Suppressor macrophage treated with lipopolysaccharide for 1 hour (primary cell): ENCODE measurements at places on chromosomes 5 and 9.

DNA sequence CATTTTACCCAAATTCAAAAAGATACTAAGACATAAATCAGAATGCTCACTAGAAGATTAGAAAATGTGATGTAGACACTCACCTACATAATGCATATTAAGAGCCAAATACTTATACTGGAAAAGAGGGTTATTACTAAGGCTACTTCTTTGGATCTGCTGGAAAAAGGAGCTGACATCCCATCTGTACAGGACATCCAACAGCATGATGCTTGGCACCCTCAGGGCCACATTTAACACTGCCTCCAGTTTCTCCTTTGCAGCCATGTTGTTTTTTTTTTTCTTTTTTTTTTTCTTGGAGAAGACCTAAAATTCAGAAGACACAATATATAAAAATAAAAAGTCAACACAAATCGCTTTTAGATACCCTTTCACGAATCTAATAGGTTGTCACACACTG, 6.0 kb downstream of the RNF145 start:
- DNase-seq: no peak

- no peak for DNase-seq
Measured at GRCh38 chr5:52881468-52881867, 93.8 kb downstream of the ITGA1 start.

DNA sequence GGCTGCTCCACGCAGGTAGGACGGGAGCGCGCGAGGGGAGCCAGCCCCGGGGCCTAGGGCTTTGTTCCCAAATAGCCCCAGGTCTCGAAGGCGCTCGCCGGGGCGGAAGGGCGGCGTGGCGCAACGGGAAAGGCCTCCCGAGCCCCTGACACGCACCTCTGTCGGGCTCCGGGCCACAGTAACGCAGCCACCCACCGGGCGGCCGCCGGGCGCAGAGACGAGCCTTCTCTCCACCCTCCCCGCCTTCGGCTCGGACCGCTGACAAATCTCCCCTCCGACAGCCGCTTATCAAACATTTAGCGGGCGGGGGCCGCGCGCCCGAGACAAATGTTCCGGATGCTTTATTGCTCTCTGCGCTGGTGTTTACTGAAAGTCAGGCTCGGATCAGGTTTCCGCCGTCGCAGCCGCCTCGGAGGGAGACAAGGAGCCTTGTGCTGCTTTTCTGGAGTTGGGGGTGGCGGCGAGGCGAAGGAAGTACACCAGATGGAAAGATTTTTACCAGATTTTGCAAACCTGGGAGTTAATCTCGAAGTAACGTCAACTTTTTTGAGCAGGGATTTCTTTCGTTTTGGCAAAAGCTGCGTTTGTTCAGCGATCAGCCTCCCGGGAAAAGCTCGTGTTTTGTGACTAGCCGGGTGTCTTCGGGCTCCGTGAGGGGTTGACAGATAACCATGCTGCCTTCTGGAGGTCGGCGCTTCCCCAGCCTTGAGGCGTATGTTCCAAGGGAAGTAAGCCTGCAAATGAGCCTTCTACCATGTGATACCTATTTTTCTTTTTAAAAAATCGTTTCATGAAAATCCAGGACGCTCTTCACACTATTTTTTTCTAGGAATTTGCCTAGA, 950 bp downstream of the RGMB start:
- DNase-seq: peak; percentile 55

DNA sequence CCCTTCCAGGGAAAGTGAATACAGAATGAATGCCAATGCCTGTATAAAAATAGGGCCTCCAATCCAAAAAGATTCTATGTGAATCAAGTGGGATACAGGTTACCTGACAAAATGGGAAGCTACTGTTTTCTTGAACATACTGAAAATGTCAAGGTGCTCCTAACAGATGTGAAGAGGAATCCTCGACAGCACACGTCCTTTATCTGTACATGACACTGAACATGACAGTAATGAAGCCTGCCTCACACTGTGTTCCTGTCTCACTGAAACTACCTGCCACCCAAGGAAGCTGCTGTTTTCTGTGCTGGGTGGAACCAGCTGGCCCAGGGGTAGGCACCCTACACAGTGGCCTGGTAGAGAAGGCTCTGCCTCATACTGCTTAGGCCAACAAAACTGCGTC, 165.3 kb upstream of the RAPGEF1 start:
- DNase-seq: no peak

- peak; percentile 15 for DNase-seq
Measured at GRCh38 chr5:52804981-52805380, 17.3 kb downstream of the ITGA1 start.

DNA sequence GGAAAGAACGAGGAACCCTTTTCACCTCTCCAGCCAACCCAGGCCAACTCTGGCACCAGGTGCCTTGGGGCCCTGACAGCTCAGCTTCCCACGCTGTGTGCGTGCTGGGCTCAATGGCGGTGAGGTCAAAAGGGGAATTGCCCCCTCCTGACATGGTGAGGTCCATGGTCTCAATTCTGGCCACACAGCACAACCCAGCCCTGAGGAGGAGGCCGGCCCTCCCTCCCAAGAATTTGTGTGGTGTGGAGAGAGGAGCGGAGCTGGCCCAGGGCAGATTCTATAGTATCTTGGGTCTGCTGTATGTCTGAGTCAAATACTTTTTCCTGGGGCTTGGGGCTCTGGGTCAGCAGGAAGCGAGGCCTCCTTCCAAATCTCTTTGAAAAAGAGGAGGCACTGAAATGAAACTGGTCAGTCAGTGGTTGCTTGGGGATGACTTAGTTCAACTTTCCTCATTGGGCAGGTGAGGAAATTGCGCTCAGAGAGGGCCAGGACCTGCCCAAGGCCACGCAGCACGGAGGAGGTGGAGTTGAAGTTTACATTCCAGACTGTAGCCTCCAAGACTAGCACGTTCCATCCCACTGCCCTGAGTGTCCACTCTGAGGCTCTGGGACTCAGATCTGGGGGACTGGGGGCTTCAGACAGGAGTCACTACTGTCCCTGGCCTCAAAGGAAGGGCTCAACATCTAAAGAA, 15.6 kb downstream of the COL27A1 start:
- no peak for DNase-seq

GRCh38 chr9:82209797-82210470, 221.4 kb downstream of the SPATA31D1 start:
- DNase-seq: no peak

DNA sequence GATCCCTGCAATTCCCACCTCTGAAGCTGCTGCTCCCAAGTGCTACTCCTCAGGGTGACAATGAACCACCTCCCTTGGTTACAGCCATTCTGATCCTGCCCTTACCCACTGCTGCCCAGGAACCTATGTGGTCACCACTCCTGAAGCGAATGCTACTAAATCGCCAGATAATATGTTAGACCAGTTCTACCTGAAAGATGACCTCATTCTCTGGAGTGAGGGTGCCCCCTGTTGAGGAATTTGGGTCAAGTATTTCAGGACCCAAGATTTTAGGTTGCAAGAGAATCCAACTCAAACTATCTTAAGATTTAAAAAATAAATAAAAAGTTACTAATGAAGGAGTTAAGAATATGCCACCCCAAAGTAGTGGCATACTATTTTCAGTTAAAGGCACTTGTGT, 5.8 kb upstream of the SNAPC3 start:
- peak; percentile 51 for DNase-seq

DNA sequence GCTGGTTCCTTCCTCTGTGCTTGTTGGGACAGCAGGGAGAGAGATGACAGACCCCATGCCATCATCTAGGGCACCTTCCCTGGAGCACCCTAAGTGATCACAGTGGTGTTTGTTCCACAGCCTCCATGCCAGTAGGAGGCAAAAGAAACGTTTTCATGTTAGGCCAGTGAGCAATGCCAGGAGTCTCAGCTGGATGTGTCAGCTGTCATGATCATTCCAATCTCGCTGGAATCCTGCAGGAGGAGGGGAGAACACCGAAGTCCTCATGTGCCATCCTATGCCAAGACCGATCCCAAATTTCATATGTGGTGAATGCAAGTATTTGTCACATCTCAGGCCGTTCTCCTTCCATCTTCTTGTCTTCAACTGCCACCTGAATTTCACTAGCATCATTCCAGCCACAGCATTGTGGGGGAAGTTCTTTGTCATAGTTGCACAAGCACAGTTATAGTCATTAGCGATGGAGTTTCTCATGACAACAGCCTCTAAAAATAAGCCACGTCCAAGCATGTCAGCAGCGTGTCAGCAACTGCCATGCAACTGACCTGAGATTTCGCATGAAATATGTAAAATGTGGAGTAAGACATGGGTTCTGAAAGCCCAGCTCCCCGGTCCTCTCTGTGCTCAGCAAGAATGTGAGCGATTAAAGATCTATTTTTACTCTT, 97.2 kb upstream of the DNAH5 start:
- peak; percentile 40 for DNase-seq

DNA sequence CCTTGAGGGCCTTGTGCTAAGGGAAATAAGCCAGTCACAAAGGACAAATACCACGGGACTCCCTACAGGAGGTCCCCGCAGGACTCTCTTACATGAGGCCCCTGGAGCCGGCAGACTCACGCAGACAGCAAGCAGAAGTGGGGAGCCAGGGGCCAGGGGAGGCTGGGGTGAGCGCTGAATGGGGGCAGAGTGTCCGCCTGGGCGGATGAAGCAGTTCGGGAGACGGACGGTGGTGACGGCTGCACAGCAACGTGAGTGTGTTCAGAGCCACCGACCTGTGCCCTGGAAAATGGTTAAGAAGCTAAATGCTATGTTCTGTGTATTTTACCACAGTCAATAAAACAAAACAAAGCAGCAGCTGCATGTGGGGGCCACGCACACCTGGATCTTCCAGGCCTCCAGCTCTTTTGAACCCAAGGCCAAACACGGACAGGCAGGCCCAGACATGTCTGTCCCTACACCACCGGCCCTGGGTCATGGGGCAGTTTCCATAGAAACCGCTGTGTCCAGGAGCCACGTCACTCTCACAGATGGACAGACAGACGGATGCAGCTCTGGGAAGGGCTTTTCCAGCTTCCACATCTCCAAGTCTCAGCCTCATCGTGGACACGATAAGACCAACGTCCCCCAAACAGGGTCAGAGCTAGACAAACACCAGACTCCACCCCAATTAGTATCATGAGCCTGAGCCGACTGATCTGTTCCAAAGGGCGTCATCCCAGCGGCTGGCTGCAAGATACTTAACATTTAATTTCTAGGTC, 103.9 kb downstream of the VAV2 start:
- no peak for DNase-seq

DNA sequence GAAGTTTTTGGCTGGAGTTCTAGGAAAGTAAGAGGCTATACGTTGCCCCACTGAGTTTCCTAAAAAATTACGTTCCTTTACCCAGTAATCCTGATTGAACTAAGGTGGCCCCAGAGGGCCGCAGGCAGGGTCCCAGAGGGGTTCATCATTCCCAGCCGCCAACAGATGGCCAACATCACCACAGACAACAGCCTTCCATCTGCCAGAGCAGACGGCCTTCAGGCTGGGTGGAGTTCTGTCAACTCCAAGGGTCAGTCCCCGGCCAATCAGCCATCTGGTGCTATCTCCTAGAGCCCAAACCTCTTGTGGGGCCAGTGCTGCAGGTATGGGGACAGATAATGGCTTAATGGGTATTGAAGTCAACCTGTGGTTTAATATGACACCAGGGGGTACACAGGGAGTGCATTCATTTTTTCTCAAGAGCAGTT, 30.4 kb downstream of the TBC1D2 start:
- DNase-seq: no peak

DNA sequence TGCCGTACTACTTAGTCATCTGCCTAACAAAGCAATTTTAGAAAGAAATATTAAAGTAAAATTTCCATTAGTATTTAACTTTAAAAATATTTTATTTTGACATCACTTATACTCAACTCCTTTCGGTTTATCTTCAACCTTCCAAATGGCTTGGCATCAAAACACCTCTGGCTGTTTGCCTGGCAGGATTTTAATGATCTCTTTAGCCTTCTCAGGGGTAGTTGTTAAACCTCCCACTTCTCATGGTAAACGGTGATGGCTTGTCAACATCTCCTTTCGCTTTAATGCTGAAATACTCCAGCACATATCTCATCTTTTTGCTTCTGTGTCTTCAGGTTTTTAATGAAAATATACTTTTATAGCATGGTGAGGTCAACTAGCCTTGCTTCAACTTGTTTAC, 747.1 kb downstream of the CETN3 start:
- DNase-seq: no peak

GRCh38 chr5:20041326-20042274, 53.6 kb upstream of the CDH18 start:
- no peak for DNase-seq

- peak; percentile 59 for DNase-seq
Measured at GRCh38 chr5:81830596-81830995, 79.7 kb upstream of the SSBP2 start.

DNA sequence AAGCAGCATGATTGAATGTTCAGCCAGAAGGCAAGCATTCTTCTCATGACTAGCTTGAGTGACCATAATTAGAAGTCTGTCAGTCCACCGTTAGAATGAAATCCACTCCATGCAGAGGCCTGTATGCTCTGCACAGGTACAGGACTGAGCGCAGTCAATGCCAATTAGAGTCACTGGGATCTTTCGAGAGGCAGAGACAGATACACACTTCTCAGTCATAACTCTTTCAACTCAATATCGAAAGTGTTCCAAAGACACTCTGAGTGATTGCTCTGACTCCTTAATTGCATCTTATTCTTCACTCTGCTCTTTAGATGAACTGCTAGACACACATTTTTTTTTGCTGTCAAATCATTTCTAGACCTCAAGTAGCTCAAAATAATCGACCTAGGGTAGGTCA, 203.6 kb downstream of the GABRB2 start:
- DNase-seq: no peak

- DNase-seq: no peak
Measured at GRCh38 chr9:99362321-99362720, 140.2 kb downstream of the SEC61B start.

DNA sequence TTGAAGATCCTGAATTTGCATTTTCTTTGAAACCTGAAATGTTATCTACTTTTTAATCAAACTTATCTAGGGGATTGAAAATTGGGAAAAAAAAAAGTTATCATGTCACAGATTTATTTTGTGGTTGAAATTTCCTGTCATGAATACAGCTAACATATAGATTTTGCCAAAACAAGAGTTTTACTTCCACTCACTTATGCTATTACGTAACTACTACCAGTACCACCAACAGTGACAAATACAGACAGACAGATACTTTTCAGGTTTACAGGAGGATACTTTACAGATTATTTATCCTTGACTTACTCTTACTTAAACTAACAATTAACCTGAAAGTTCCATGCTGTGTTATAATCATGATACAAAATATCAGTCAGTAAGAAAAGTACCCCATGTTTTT, 6.8 kb upstream of the MRPS30 start:
- DNase-seq: no peak

- DNase-seq: no peak
Measured at GRCh38 chr9:90965226-90966030, 163.8 kb downstream of the SYK start.

- DNase-seq: no peak
Measured at GRCh38 chr5:34003941-34004340, 3.9 kb downstream of the AMACR start.
